ENCODE measurements at places on chromosomes 12 and 14. TPM values are rescaled to one million over a fixed set of nuclear protein-coding genes. Genes with fewer than 3 reads are reported as not detected.

The C12orf50 gene
- not detected for total RNA-seq

The CLEC2A gene
- not detected for total RNA-seq

The PIWIL1 gene
- total RNA-seq, result not detected

The LARP4 gene
- total RNA-seq, result 58.5 TPM

The AEBP2 gene
- 28.2 TPM for total RNA-seq

The MYO1H gene
- 0.20 TPM for total RNA-seq

The CACNA2D4 gene
- 6.5 TPM for total RNA-seq

The MIP gene
- not detected for total RNA-seq

The DNAH10 gene
- 4.0 TPM for total RNA-seq

The CD27 gene
- total RNA-seq, result 1.6 TPM

The PAPLN gene
- total RNA-seq, result 8.6 TPM

The MLEC gene
- total RNA-seq, result 180 TPM

Measured in left lung (tissue), 14 donors.